Ascending aorta (tissue), 2 donors: ENCODE measurements at places on chromosomes 2 and 18. TPM values are rescaled to one million over a fixed set of nuclear protein-coding genes. Genes with fewer than 3 reads are reported as not detected.
A peak's percentile ranks its signal among the peaks of the same experiment; 100 is the strongest.

The INPP5D gene
- total RNA-seq: 21.7 TPM

DNA sequence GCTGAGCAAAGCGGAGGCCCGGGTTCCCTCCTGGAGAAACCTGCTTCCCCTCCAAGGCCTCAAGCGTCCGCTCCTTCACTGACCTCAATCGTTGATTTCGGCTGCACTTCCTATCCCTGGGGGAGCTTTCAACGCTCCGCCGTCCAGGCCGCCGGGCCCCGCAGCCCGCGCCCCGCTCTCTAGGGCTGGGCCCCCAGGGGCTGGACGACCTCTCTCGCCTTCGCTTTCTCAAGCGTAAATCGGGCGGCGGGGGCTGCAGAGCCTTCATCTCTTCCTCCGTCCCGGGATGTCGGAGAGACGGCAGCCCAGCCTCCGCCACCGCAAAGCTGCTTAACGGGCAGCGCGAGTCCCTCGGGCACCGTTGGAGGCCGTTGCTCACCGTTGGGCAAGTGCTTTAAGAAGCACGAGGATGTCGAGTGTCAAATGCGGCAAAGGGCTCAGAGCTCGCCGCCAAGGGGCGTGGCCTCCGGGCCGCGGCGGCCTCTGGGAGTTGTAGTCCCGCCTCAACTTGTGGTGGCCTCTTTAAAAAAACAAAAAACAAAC lies 8.5 kb downstream of the HES6 start:
- no peaks in the 10 kb centered on the region for H3K27me3 ChIP-seq
- peak overlapping the region; percentile 54 for H3K4me3 ChIP-seq
- DNase-seq: peak; percentile 86

DNA sequence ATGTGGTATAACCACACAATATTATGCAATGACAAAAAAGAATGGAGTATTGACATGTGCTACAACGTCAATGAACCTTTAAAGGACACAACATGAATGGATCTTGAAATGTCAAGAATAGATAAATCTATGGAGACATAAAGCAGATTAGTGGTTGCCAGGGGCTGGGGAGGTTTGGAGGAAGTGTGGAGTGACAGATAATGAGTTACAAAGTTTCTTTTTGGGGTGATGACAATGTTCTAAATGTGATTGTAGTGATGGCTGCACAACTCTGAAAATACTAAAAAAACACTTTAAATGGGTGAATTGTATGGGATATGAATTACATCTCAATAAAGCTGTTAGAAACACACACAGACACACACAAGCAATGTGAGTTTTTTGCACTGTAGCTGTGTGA lies 37.4 kb upstream of the C1D start:
- H3K27ac ChIP-seq: no peak overlapping the region
- no peak for DNase-seq
- no peaks in the 10 kb centered on the region for H3K4me1 ChIP-seq
- H3K27me3 ChIP-seq: no peaks in the 10 kb centered on the region

DNA sequence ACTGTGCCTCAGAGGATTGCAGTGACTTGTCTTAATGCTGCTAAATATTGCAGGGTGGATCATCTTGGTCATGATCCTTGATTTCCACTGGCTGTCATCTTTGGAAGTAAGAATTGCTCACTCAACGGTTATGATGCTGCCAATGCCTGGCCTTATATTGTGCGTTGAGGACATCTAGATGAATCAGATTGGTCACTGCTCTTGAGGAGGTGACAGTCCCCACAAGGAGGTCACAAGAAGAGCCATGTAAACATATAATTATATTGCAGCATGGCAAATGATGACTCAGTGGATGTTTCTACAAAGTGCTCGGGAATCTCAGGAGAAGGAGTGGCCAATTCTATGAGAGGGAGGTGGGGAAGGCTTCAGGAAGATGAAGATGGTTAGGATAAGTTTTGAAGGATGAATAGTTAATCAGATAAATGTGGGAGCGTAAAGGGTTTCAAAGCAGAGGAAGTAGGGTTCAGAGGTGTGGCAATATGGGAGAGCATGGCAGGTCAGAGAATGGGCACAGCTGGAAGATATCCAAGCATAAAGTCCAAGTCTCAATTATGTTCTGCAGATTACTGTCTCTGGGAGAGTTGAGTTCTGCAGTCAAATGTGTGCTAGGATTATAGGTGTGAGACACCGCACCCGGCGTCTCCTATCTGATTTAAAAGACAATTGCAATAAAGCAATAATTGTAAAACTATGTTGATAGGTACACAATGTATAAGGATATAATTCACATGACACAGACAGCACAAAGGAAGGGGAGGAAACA lies 21.3 kb upstream of the TMEM131 start:
- H3K27me3 ChIP-seq: no peaks in the 10 kb centered on the region
- H3K4me1 ChIP-seq: no peaks in the 10 kb centered on the region
- no peaks in the 10 kb centered on the region for H3K36me3 ChIP-seq
- H3K4me3 ChIP-seq: no peak overlapping the region
- H3K27ac ChIP-seq: no peak overlapping the region
- DNase-seq: no peak

- DNase-seq: no peak
- H3K4me1 ChIP-seq: no peaks in the 10 kb centered on the region
- H3K36me3 ChIP-seq: no peaks in the 10 kb centered on the region
- no peak overlapping the region for H3K27ac ChIP-seq
- H3K4me3 ChIP-seq: no peak overlapping the region
Observed at GRCh38 chr18:10122988-10123950, 209.5 kb downstream of the VAPA start.

- H3K27ac ChIP-seq: no peak overlapping the region
- no peak for DNase-seq
- no peak overlapping the region for H3K4me3 ChIP-seq
- no peaks in the 10 kb centered on the region for H3K36me3 ChIP-seq
- no peaks in the 10 kb centered on the region for H3K27me3 ChIP-seq
Observed at GRCh38 chr2:236908439-236909192, 177.1 kb upstream of the COPS8 start.

The UGT1A7 gene
- not detected for total RNA-seq

GRCh38 chr18:57523171-57523956 lies 63.1 kb downstream of the FECH start:
- no peak for DNase-seq
- H3K4me3 ChIP-seq: no peak overlapping the region
- H3K27me3 ChIP-seq: no peaks in the 10 kb centered on the region

The TLX2 gene
- total RNA-seq: not detected

DNA sequence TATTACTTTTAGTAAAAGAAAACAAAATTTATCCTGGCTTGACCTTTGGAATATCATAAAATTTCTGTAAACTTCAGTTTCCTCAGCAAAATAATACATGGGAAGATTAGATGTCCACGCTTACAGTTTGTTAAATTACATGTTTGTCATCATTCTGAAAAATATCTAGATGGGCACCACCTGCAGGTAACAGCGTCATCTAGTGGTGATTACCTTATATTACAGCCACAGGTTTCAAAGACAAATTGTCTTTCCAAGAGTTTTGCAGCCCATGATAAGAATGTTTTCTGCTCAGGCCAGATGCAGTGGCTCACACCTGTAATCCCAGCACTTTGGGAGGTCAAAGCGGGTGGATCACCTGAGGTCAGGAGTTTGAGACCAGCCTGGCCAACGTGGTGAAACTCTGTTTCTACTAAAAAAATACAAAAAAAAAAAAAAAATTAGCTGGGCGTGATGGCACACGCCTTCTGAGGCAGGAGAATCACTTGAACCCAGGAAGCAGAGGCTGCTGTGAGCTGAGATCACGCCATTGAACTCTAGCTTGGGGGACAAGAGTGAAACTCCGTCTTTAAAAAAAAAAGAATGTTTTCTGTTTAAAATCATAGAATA lies 96.3 kb upstream of the RASGRP3 start:
- no peak for DNase-seq

The COL4A4 gene
- 20.5 TPM for total RNA-seq

DNA sequence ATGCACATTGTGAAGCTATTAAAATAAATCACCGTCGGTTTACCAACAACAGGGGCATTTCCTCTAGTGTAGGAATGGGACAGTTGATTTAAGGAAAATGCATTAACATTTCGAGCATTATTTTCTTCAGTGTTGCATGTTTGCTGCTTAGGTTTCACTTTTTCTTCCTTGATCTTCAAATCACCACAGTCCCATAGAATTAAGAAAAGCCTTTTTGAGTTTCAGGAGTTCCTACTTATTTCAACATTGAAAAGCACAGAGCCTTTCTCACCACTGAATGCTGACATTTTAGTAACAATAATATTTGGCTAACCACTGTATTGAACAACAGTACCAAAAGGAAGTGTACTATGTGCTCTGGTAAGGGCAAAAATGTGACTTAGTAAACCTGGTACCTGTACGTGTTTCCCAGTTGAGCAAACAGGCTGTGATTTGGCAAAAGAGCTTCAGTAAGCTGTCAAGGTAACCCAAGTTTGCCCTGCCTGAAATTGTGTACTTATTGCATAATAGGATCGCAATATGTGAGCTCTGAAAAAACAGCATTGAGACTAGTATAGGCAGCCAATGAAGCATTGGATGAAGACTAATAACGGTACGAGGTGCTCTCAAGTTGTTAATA lies 2.2 kb downstream of the LRRTM4 start:
- H3K27me3 ChIP-seq: no peaks in the 10 kb centered on the region
- no peak overlapping the region for H3K4me3 ChIP-seq
- no peak for DNase-seq
- no peaks in the 10 kb centered on the region for H3K36me3 ChIP-seq
- no peaks in the 10 kb centered on the region for H3K4me1 ChIP-seq

- DNase-seq: no peak
- no peaks in the 10 kb centered on the region for H3K27me3 ChIP-seq
- H3K36me3 ChIP-seq: no peaks in the 10 kb centered on the region
- H3K4me3 ChIP-seq: no peak overlapping the region
- H3K27ac ChIP-seq: no peak overlapping the region
- peaks cover 9% of the 10 kb centered on the region for H3K4me1 ChIP-seq
Observed at GRCh38 chr2:1594123-1594372, 150.3 kb downstream of the PXDN start.

The PIAS2 gene
- total RNA-seq: 54.5 TPM

GRCh38 chr18:35856178-35856577 lies 116.3 kb upstream of the RMP24 start:
- no peak overlapping the region for H3K27ac ChIP-seq
- H3K27me3 ChIP-seq: no peaks in the 10 kb centered on the region
- H3K4me1 ChIP-seq: no peaks in the 10 kb centered on the region

DNA sequence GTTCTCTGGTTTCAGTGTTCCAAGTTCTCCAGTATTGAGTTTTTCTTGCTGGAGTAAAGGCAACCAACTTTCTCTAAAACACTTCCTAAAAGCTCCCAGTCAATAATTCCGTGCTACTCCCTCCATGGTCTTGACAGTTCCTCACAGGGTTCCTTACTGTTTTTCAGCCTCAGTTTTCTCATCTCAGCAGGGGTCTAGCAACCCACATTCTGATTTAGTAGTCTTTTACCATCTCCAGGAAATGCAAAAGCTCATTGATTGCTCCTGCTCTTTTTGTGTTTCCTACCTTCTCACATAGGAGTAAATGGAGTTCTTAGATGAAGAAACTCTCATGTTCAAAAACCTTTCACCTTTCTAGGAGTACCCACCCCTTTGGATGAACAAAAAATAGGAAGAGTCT lies 978.8 kb upstream of the POU3F3 start:
- no peaks in the 10 kb centered on the region for H3K36me3 ChIP-seq
- H3K4me3 ChIP-seq: no peak overlapping the region
- H3K27me3 ChIP-seq: no peaks in the 10 kb centered on the region
- H3K4me1 ChIP-seq: no peaks in the 10 kb centered on the region

GRCh38 chr2:71220743-71221142 lies 6.2 kb downstream of the PAIP2B start:
- H3K27ac ChIP-seq: no peak overlapping the region
- DNase-seq: no peak
- H3K27me3 ChIP-seq: no peaks in the 10 kb centered on the region
- no peaks in the 10 kb centered on the region for H3K36me3 ChIP-seq

GRCh38 chr18:44033144-44033701 lies 647.5 kb upstream of the SETBP1 start:
- H3K4me1 ChIP-seq: no peaks in the 10 kb centered on the region
- no peaks in the 10 kb centered on the region for H3K36me3 ChIP-seq
- no peak overlapping the region for H3K4me3 ChIP-seq

GRCh38 chr2:42312106-42312505 lies 48.9 kb downstream of the COX7A2L start:
- H3K27ac ChIP-seq: no peak overlapping the region
- H3K4me3 ChIP-seq: no peak overlapping the region
- no peaks in the 10 kb centered on the region for H3K4me1 ChIP-seq
- no peaks in the 10 kb centered on the region for H3K36me3 ChIP-seq
- no peaks in the 10 kb centered on the region for H3K27me3 ChIP-seq
- DNase-seq: no peak

The SP140 gene
- total RNA-seq: 0.11 TPM

DNA sequence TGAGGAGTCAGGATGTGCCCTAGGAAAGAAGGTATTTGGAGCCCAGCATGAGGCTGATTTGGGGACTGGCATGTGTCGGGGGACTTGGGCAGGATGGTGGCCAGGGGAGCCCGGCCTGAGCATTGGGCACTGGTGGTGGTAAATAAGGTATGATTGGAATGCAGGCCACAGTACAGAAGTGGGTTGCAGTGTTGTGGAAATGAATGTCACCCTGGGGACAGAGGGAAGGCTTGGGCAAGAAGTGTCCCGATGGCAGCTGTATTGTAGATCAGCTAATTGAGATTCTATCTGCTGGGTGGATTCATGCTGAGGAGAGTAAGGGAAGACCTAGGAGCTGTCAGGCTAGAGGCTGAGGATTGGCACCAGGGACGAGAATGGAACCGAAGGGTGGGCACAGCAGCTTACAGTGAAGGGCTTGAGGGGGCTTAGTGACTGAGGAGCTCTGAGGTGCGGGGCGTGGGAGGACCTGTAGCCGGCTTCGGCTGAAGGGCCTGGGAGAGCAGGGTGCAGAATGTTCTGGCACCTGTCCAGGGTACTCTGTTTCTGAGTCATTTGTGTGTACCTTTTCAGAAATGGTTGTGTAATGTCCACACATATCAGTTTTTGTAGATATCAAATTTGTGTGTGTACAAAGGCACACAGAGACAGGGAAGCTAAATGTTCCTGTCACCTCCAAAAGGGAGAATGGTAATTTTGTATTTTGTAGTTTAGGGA lies 170.2 kb downstream of the PRKCE start:
- H3K4me1 ChIP-seq: peaks cover 22% of the 10 kb centered on the region
- no peaks in the 10 kb centered on the region for H3K36me3 ChIP-seq
- H3K27ac ChIP-seq: peak overlapping the region; percentile 83
- DNase-seq: peak; percentile 77

- no peak overlapping the region for H3K27ac ChIP-seq
- no peaks in the 10 kb centered on the region for H3K36me3 ChIP-seq
- no peak overlapping the region for H3K4me3 ChIP-seq
- no peak for DNase-seq
- H3K27me3 ChIP-seq: no peaks in the 10 kb centered on the region
Observed at GRCh38 chr2:401019-401679, 113.3 kb upstream of the ALKAL2 start.

The SH3BP4 gene
- 36.7 TPM for total RNA-seq

DNA sequence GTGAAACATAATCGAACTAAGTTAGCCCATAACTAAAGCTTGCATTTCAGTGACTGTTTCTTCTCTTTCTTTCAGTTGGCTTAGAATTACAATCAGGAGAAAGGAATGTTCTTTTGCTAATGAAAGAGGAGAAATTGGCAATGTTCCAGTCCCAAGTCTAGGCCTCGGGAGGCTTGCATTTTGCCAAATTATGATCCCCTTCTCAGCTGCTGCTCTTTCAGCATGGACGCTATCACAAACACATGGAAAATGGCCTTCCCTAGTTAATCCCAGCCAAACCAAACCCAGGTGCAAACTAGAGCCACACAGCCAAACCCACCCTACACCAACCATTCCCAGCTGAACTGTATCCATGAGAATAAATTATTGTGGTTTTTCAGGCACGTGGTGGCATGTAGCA lies 605.2 kb upstream of the LRRTM4 start:
- H3K27me3 ChIP-seq: no peaks in the 10 kb centered on the region
- H3K4me1 ChIP-seq: no peaks in the 10 kb centered on the region
- H3K4me3 ChIP-seq: no peak overlapping the region
- no peak overlapping the region for H3K27ac ChIP-seq
- no peaks in the 10 kb centered on the region for H3K36me3 ChIP-seq
